ENCODE measurements at places on chromosomes 3 and 15.

GRCh38 chr3:127541320-127541719 is 49.2 kb downstream of the TPRA1 start:
- no peak for DNase-seq

GRCh38 chr15:69808756-69809155 is 289.0 kb downstream of the TLE3 start:
- DNase-seq: no peak

DNA sequence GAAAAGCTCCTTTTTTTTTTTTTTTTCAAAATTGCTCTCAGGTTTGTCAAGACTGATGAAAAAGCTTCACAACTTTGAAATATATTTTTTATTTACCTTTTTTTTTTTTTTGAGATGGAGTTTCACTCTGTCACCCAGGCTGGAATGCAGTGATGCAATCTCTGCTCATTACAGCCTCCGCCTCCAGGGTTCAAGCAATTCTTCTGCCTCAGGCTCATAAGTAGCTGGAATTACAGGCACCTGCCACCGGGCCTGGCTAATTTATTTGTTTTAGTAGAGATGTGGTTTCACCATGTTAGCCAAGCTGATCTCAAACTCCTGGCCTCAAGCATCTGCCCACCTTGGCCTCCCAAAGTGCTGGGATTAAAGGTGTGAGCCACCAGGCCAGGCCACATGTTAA is 1515.0 kb downstream of the OTOL1 start:
- DNase-seq: no peak

- DNase-seq: no peak
These were observed 252.4 kb upstream of the CCDC54 start for GRCh38 chr3:107124885-107125284.

GRCh38 chr3:113218681-113219045 is 7.3 kb downstream of the BOC start:
- no peak for DNase-seq

DNA sequence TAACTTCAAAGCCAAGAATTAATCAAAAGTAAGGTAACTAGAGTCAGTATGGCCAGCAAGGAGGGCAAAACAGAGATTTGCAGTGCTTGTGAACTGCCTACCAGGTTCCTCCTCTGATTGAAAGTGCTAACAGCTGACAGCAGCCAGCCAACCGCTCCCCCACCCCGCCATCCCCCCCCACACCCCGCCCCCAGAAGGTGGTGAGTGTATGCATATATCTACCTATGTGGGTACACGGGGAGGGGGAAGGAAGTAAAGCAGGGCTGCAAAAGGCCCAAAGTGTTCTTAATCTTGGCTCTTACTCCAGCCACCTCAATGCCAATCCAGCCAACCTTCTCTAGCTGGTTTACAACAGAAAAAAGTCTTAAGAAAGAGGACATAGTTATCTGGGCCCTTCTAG is 50.7 kb downstream of the RAF1 start:
- DNase-seq: no peak

DNA sequence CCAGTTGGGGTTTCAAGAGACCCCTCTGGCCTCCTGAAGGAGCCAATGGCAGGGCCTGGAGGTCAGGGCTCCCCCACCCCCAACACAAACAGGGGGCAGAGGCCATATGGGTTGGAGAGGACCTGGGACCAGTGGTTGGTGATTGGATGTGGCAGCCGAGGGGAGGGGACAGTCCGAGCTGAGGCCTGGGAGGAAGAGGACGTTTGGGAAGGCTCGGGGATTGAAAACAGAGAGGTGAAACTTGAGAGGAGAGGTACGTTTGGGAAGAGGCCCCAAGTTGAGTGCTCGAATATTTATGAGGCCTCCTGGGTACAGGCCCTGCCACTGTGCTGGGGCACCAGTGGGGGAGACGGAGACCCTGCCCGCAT is 53.7 kb downstream of the DNAJB8 start:
- DNase-seq: no peak

GRCh38 chr3:101780661-101781060 is 1.6 kb downstream of the NXPE3 start:
- no peak for DNase-seq

GRCh38 chr15:96502196-96502595 is 171.7 kb downstream of the NR2F2 start:
- DNase-seq: no peak

DNA sequence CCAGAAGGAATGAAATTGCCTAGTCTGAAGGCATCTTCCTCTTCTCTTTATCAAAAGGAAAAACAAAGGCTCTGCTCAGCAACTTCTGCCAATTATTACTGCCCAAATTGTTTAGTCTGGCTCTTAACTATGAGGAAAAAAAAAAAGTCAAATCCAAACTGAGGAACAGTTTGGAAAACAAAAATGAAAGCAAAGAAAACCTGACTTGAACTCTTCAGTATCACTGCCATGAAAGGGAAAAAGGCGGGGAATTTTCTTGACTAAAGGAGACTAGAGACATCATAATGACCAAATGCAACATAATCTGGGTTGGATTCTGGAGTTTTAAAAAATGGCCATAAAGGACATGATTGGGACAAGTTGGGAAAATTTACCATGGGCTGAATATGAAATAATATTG is 156.3 kb downstream of the STT3B start:
- DNase-seq: no peak

DNA sequence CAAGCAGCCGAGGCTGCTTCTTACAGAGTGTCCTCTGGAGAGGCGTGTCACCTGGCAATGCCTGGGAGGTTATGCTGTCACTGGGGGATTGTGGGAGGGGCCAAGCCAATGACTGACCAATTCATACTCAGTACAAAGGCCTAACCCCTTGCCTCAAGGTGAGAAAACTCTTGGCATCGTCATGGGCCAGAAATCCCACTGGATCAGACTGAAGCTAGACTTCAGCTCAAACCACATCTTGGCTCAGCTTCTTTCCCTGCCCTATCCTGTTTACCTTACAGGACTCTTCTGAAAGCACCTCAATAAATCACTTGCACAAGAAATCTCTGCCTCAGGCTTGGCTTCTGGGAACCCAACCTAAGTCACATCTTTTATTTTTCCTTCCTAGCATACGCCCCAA is 9.5 kb downstream of the ANAPC13 start:
- DNase-seq: no peak

- DNase-seq: no peak
These were observed 26.7 kb upstream of the PLA2G4D start for GRCh38 chr15:42121021-42121420.

GRCh38 chr15:47506329-47507100 is 210.8 kb upstream of the SEMA6D start:
- no peak for DNase-seq

DNA sequence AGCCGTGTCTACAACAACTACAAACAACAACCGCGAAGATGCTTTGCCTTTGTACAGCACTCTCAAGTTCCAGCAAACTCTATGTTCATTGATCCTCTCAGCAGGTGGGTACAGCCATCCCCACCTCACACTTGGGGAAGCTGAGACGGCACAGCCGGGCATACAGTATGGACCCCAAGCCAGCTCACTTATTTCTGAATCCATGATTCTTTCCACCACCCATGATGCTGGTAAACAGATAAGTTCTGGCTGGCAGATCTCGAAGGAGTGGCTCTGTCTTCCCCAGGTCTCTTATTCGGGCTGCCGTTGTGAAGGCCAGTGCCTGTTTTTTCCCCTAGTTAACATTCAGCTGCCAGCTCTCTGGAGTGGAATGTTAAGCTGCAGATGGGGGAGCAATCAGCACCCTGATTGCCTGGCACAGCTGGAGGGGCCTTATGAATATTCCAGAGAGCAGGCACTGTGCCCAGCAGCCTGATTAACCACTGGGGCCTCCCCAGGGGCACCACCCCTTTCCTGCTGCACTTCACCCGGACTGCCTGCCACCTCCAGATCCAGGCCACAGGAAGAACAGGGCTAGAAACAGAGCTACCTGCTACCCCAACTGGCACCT is 73.2 kb downstream of the CORO2B start:
- DNase-seq: no peak

- DNase-seq: no peak
These were observed 16.4 kb downstream of the MYL3 start for GRCh38 chr3:46846624-46847542.

- no peak for DNase-seq
These were observed 12.1 kb downstream of the CHSY1 start for GRCh38 chr15:101239724-101240136.

- DNase-seq: no peak
These were observed 103.3 kb downstream of the WDR76 start for GRCh38 chr15:43930079-43930478.
